ENCODE measurements at places on chromosomes 1 and 21. TPM values are rescaled to one million over a fixed set of nuclear protein-coding genes. Genes with fewer than 3 reads are reported as not detected.

Gene CNIH3
- not detected for total RNA-seq

Gene GCSAML
- 0.88 TPM for total RNA-seq

GRCh38 chr1:165036403-165036802 is 320.1 kb downstream of the LMX1A start:
- DNase-seq, result no peak
- peak overlapping the region; percentile 61 for H3K27ac ChIP-seq
- no peaks in the 10 kb centered on the region for H3K27me3 ChIP-seq

DNA sequence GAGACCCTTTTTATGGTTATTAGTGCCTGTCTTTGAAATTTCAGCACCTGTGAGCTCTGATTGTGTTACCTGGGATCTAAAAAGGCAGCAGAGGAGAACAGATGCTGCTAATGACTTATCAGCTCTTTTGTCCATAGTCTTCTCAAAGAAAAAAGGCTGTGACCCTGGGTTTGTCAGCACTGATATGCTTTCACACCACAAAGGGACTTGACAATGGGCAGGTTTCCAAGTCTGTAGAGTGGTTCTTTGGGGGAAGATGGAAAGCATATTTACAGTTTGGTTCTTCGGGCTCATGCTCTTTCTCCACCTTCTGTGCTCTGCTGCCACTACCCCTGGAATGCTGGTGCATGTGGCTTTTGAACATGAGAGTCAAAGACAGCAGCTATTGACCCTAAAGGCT is 32.0 kb downstream of the DNAJC6 start:
- H3K4me3 ChIP-seq, result no peak overlapping the region
- DNase-seq, result no peak
- no peaks in the 10 kb centered on the region for H3K36me3 ChIP-seq
- H3K27ac ChIP-seq, result no peak overlapping the region
- no peaks in the 10 kb centered on the region for H3K27me3 ChIP-seq

DNA sequence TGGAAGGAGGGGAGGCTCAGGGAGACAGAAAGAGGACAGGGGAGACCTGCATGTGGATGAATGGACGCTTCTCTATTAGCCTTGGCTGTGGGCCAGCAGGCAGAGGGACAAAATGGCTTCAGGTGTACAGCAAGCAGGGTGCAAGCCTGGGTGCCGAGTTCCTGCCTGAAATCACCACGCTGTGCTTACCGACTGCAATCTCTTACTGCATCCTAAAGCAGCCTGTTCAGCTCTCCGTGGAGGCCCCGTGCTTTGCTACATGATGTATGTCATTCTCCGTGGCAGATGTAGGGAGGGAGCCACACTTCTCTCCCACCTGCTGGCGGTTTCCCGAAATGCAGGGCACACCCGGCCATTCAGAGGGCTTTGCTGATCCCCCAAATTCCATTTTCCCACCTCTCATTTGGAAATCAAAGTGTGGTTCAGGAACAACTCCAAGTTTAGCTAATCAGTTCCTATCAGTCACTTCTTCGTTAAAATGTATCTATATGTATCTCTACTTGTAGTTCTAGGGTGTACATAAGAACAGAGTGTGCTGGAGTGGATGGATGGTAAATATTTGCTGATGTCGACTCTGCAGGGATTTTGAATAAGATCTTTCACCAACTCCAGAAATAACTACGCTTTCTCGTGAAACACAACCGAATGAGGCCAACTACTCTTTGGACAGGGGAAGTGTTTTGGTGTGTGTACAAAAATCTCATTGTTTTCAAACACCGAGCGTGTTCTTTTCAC is 122.3 kb upstream of the BACE2 start:
- no peaks in the 10 kb centered on the region for H3K27me3 ChIP-seq
- no peak overlapping the region for H3K4me3 ChIP-seq
- no peak for DNase-seq
- H3K36me3 ChIP-seq, result no peaks in the 10 kb centered on the region

DNA sequence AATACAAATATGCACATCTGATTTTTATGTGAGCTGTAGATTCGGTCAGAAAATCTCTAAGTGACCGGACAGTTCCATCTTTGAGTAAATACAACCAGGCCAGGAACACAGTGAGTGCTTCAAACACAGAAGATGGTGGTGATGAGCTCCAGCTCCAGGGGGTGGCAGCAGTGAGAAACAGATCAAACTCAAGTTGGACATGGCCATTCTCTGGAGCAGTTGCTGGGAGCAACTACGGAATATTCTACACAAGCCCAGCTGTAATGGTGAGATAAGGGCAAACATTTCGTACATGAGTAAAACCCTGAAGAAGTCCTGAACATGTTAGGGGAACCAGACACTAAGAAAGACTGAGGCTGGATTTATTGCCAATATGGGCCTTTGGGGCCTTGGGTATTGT is 100.7 kb downstream of the BARHL2 start:
- H3K27me3 ChIP-seq, result no peaks in the 10 kb centered on the region
- H3K4me1 ChIP-seq, result no peaks in the 10 kb centered on the region
- H3K27ac ChIP-seq, result no peak overlapping the region
- H3K36me3 ChIP-seq, result no peaks in the 10 kb centered on the region

- DNase-seq, result no peak
- peaks cover 76% of the 10 kb centered on the region for H3K4me1 ChIP-seq
- H3K27ac ChIP-seq, result peak overlapping the region; percentile 82
- H3K4me3 ChIP-seq, result no peak overlapping the region
These were observed 14.4 kb downstream of the CD58 start for GRCh38 chr1:116556289-116557006.
